ENCODE measurements at places on chromosomes 5 and 9.

- no peak for DNase-seq
Measured at GRCh38 chr9:18331808-18332209, 142.1 kb upstream of the ADAMTSL1 start.

DNA sequence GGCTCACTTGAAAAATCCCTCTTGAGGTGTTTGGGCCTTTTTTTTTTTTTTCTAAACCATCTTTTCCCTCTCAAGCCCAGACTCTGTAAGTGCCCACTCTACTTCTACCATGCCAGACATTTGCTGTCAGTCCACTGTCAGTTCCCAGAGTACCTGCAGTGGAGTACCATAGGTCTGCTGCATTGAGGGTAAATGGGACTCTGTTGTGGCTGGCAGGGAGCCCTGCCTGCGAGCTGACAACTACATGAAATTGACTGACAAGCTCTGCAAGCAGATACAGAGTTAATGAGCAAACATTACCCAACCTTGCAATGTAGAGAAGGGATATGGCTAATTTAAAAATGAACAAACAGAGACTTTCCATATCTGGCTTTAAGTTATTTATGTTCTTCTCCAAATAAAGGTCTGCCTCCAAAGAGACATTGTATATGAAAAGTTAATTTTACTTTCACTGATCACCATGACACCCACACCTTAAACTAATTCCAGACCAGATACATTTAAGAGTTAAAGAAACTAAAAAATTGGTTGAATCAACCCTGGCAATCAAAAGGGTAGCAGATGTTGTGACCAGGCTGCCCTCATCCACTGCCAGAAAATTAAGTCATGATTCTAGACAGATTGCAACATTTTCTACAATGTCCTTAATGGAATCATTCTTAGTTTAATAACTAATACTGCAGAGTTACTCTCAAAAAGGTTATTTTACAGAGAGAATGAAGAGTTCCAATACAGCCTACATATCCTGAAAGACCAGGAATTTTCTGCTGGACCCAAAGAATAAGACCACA, 100.4 kb upstream of the PAM start:
- DNase-seq: no peak

DNA sequence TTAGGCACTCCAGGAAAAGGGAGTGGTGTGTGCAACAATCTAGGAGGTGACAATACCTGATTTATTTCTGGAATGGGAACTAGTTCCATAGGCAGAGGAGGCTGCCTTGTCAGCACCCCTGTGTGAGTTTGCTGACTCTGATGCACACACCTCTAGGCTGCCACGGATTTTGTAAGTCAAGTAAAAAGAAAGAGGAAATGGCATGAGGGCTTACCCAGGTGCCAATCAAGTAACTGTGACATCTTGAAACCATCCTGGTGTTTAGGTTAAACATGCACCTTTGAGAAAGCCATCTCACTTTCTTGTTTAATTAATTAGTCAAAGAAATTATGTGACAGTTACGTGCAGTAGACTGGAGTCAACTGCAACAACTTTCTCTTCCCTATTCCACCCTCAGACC, 32.3 kb upstream of the FAM81B start:
- DNase-seq: no peak

- no peak for DNase-seq
Measured at GRCh38 chr9:99257723-99258389, 35.8 kb downstream of the SEC61B start.

DNA sequence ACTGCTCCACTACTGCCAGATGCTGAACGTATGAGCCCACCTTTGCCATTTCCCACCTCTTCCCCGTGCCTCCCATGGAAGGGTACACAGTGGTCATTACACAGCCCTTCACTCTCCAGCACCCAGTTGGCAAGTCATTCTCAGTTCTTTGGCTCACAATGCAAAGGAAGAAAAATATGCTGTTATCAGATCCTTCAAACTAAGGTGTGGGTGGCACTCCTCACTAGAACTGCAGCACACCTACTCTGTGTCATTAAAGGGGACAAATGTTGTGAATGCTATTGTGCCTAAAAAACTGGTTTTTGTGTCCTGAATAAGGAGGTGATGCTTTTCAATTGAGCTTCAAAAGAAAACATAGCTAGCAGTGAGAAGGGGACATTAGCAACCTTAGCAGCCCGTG, 183.1 kb upstream of the SNX2 start:
- no peak for DNase-seq

- DNase-seq: no peak
Measured at GRCh38 chr9:69876981-69877380, 56.4 kb downstream of the CFAP95 start.

DNA sequence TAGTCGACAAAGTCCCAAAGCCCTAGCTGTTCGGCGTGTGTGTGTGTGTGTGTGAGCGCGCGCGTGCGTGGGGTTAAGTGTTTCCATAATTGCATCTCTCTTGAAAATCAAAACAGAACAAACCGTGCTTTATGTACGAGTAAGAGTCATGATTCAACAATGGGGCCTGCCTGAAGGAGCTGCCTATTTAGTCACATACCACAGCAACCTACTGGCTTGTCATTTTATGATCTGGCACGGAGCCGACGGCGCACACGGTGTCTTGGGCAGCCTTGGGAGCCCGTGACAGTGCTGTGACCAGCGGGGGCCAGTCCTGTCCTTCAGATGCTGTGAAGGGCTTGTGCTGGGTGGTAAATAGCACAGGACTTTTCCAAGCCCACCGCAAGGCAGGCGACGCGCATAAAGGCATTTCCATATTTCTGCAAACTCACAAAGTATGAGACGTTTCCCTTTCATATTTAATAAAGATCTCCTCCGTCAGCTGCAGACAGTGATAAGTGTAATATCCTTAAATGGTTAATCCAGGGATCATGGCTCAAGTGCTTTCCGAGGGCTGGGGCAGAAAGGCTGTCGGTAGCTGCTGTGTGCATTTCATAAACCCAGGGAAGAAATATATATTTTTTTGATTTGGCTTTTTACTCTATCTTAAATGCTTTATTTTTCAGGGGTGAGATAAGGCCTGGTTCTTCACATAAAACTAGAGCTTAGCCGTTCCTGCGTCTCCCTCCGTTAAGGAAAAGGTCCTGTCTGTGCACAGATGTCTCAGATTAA, 270.2 kb upstream of the IRX1 start:
- peak; percentile 51 for DNase-seq

DNA sequence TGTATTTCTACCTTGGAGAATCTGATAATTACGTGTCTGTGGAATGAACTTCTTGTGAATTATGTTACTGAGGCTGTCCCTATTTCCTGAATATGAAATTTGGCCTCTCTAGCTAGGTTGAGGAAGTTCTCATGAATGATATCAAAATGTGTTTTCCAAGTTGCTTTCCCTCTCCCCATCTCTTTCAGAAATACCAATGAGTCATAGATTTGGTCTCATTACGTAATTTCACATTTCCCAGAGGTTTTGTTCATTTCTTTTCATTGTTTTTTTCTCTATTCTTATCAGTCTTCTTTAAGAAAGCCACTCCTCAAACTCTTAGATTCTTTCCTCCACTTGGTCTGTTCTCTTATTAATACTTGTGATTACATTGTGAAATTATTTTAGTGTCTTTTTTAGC, 923.8 kb upstream of the CDH9 start:
- DNase-seq: no peak

- DNase-seq: no peak
Measured at GRCh38 chr5:117681431-117682254, 1107.0 kb upstream of the SEMA6A start.

GRCh38 chr5:157670662-157671591, at the start of gene C5orf52:
C5orf52 (plus strand) TSS chr5:157671533; CDS start chr5:157671615, 82 bp downstream.
- no peak for DNase-seq

- peak; percentile 70 for DNase-seq
Measured at GRCh38 chr5:54214722-54215121, 95.7 kb downstream of the ARL15 start.

GRCh38 chr5:177232358-177232757, 71.2 kb downstream of the RAB24 start:
- DNase-seq: no peak

- DNase-seq: no peak
Measured at GRCh38 chr5:142823806-142824205, 53.6 kb downstream of the ARHGAP26 start.

GRCh38 chr5:61951295-61951694, 354.7 kb upstream of the KIF2A start:
- no peak for DNase-seq

DNA sequence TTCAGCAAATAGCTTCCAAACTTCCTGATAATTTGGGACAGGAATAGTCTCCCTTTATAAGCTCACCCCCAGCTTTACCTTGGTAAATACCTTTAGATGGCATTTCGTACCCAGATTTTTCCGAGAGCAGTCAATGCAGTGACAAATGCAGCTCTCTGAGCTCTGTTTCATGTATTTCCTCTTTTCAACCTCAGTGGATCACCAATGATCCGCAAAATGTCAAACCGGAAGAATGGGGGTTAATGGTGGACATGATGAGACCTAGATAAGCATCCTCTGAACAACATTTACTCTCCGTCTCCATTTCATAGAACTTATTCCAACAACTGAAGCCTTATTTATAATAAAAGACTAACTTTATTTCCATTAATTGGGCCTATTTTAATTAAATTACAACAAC, 227.3 kb downstream of the MCTP1 start:
- DNase-seq: no peak

DNA sequence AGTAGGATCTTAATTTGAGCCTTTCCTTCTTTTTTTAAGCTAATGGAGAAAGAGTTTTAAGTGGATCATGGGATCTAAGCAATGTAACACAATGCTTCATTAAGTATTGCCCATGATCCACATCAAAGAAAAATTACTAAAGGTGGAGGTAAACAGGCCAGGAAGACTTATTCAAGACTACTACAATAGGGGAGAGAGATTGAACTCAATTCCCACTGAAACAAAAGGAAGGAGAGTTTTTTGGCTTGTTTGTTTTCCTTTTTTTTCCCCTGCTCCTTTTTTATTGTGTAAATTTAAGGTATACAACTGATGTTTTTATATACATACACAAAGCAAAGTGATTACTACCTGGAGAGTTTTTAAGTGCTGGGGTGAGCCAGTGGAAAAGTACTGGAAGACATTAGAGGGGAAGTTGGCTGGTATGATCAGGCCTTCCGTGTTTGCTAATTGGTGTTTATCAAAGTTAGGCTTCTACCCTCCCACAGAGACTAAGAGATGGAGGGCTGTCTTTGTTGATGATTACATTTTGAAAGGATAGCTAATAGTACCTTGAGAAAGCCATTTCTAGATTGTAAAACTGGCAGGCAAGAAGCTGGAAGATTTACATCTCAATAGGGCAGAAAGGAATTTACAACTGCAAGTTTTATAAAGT, 262.7 kb downstream of the CHSY3 start:
- DNase-seq: no peak

- DNase-seq: no peak
Measured at GRCh38 chr5:51034222-51034901, 348.9 kb upstream of the ISL1 start.

GRCh38 chr5:171595401-171595800, 176.0 kb downstream of the FGF18 start:
- DNase-seq: no peak

DNA sequence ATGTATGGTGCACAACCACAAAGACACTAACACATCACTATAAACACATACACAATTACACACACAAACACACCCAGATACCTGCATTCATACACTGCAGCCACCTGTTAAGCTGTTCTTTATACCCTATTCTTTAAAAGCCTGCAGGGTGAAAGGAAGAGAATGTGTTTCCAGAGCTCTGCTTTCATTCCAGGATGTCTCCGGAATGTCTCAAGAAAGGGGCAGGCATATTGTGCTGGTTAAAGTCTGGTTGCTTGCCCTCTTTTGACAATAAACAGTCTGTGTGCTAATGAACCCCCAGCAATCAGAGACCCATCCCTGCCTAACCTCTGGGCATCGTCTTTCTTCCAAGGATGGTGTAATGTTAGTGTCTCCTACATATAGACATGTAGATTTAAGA, 181.6 kb downstream of the EPB41L4A start:
- no peak for DNase-seq

GRCh38 chr9:76629205-76629990, 134.8 kb upstream of the PCA3 start:
- DNase-seq: no peak

GRCh38 chr9:4020038-4020754, 279.7 kb downstream of the GLIS3 start:
- no peak for DNase-seq

- no peak for DNase-seq
Measured at GRCh38 chr5:1648806-1649205, 125.0 kb upstream of the LPCAT1 start.

DNA sequence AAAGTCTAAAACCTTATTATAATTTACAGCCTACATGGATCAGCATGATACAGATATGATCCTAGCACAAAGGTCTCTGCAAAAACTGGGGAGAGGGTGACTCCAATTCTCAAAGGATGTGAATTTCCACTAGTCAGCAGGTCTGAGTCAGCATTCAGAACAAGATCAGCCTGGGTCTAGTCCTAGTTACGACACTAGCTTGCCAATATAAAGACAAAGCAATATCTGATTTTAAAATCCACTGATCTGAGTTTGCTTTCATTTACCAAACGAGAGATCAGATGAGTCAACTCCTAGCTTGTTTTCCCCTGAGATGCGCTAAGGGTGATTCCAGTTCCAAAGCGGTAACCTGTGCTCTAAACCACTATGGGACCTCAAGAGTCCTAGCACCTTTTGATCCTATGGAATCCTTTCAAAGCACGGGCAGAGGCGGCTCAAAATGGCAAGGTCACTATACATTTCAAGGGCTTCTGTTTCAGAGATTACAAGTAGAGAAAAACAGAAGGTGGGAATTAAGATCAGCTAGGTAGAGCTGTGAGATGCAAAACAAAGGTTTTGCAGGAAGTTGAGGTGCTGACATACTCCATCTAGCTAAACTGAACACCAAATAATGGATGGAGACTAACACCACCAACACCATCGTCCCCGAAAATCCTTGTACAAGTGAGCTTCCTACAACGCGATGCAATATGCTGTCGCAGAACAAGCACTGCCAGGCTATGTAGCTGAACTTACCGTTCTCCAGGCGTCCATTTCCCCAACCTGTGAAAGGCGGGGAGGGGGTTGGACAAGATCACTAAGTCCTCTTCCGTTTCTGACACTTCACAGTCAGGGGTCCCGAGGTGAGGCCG, 906 bp downstream of the SLC25A51 start:
- peak; percentile 51 for DNase-seq

- peak; percentile 55 for DNase-seq
Measured at GRCh38 chr9:87684627-87685219, 41.2 kb upstream of the CTSL start.

DNA sequence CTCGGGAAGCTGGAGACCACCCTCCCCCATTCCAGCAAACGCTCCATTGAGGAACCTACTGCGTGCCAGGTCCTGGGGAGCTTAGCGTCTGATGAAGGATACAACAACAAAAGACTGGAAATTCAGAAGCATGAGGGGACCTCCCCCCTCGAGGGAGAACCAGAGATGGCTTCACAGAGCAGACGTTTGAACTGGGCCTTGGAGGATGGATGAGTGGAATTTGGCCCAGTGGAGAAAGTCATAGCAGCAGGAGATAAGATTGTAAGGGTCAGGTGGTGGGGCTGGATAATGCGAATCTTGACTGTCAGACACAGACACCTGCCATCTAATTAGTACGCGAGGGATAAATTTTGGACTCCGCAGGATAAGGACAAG, 1.2 kb upstream of the SLC25A51 start:
- peak; percentile 48 for DNase-seq

- DNase-seq: peak; percentile 96
Measured at GRCh38 chr9:129875687-129876395, 40.6 kb downstream of the USP20 start.

GRCh38 chr5:61582205-61582820, 250.3 kb downstream of the ZSWIM6 start:
- DNase-seq: no peak

- DNase-seq: no peak
Measured at GRCh38 chr9:111484572-111484894, 350 bp upstream of the ECPAS start.

- DNase-seq: peak; percentile 82
Measured at GRCh38 chr9:7570107-7570720, 229.4 kb downstream of the DMAC1 start.

All from NCI-H82 (cell line).